ENCODE measurements at places on chromosomes 12 and 14.

- DNase-seq = peak; percentile 36
Observed at GRCh38 chr12:54596526-54596946, 8.1 kb upstream of the PPP1R1A start.

DNA sequence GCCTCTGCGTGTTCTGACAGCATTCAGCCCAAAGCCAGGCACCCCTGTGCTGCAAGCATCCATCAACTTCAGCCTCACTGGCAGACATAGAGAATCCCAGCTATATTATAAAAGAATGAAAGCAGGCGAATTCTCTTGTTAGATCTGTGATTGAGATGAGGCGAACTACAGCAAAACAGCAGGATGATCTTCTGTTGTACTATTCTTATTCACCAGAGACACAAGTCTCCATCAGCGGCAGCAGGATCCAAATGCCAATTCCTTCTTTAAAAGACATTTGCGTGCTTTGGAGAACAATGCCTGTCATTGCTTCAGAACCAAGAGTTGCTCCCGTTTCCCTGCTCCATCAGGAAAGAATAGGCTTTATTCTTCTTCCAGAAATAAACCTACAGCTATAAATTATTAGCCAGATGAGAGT, 188.9 kb downstream of the SLC41A2 start:
- DNase-seq = no peak

DNA sequence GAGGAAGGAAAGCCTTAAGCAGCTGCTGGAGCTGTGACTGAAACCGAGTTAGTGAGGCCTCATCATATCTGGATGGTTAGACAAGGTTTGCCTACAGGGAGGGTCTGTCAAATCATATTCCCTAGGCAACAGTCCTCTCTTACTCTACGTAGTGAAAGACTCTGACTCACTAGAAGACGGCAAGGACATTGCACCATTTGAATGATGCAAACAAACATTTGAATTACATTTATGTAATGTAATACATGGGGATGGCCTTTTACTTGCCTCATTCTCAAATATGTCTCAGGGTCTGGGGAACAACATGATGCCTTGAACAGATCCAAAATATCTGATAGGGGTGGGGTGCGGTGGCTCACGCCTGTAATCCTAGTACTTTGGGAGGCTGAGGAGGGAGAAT, 29.8 kb upstream of the STRAP start:
- no peak for DNase-seq

- DNase-seq = no peak
Observed at GRCh38 chr12:68065687-68066086, 76.4 kb downstream of the IFNG-AS1 start.

DNA sequence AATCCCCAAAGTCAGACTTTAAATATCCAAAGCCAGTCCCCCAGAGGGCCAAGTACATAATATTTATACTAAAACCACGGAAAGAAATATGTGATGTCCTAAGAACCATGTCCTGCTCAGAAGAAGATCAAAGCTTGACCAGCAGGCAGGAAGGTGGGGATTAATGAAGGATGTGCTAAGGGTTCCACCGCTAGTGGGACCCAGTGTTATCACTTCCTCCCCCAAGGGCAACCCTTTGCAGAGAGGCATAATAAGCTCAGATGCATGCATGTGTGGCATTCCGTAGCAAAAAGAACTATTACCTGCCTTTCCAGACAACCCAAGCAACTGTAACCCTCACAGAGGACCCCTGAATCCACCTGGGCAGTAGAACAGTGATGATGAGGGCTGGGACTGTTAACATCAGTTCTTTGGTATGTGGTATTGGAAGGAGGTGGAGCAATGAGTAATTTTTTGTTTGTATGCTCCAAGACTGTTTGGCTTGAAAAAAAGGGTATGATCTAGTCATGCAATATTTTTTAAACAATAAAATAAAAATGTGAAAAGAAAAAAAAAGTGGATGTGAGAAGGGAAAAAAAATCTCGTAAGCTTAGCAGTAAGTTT, 71.7 kb upstream of the ETV6 start:
- DNase-seq = no peak

DNA sequence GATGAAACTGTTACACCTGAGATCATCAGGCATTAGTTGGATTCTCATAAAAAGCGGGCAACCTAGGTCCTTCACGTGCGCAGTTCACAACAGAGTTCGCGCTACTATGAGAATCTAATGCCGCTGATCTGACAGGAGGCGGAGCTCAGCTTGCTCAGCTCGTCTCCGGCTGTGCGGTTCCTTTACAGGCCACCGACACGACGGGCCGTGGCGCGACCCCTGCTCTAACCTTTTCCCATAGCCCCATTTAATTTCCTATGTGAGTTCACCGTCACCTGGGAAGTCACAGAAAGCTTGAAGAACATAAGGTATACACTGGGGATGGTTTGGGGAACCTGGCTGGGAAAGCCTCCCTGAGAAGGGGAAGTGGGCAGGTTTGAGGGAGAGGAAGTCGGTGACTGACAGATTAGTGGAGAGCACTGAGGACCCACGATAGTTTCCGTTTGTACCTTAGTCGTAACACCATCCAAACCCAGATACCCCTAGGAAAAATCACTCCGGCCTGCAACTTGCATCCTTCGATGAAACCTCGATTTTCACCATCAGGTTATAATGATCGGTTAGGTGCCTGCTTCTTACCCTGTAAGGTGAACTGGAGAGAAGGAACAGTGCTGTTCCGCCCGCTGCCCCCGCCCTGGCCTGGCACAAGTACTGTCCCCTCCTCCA, 2.8 kb upstream of the AAAS start:
- peak; percentile 30 for DNase-seq

- no peak for DNase-seq
Observed at GRCh38 chr12:8661016-8661415, 1.6 kb downstream of the MFAP5 start.

DNA sequence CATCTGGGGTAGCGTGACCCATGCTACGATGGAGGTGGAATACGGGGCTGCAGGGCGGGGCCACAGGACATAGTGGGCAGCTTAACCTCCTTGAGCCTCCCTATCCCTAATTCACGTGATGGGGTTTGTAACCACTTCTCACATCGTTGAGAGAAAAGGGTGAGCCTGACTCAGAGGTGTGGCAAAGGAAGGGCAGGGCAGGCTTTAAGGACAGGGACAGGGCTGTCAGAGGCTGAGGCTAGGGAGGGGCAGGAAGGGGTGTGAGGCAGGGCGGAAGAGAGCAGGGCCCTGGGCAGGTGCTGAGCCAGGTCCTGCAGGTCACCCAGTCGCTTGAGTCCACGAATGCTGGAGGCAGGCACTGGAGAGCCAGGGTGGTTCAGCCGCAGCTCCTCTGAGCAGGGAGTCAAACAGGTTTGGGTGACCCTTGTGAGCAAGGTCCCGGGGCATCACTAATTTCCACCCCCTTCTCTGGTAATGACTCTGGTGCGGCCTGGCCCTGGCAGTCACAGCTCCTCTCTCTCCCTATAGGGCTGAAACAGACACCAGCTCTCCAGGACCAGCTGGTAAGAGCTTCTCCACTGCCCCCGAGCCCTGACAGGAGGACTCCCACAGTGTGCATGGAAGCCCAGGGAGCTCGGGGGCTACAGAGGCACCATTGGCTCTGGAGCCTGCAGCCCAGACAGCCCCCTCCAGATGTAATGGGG, 7.5 kb upstream of the AQP2 start:
- DNase-seq = no peak

- DNase-seq = no peak
Observed at GRCh38 chr12:111055181-111055880, 135.0 kb upstream of the MYL2 start.

- DNase-seq = no peak
Observed at GRCh38 chr14:19902409-19902808, 18.0 kb upstream of the OR4K5 start.

DNA sequence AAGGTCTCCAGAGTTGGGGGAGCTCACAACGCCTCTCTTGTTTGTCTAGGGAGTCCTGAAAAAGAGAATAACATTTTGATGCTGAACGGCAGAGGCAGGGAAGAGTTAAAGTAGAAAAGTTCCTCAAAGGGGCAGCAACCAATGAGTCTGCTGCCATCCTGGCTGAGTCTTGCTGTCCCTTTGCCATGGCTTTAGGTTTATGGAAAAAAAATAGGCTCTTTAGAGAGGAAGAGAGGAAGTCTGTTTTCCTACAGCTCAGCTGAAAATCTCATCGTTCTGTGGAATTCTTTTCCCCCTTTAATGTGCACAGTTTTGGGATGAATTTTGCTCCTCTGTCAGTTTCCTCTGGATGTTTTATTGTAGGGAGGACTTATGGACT, 314.8 kb upstream of the TBX3 start:
- no peak for DNase-seq

DNA sequence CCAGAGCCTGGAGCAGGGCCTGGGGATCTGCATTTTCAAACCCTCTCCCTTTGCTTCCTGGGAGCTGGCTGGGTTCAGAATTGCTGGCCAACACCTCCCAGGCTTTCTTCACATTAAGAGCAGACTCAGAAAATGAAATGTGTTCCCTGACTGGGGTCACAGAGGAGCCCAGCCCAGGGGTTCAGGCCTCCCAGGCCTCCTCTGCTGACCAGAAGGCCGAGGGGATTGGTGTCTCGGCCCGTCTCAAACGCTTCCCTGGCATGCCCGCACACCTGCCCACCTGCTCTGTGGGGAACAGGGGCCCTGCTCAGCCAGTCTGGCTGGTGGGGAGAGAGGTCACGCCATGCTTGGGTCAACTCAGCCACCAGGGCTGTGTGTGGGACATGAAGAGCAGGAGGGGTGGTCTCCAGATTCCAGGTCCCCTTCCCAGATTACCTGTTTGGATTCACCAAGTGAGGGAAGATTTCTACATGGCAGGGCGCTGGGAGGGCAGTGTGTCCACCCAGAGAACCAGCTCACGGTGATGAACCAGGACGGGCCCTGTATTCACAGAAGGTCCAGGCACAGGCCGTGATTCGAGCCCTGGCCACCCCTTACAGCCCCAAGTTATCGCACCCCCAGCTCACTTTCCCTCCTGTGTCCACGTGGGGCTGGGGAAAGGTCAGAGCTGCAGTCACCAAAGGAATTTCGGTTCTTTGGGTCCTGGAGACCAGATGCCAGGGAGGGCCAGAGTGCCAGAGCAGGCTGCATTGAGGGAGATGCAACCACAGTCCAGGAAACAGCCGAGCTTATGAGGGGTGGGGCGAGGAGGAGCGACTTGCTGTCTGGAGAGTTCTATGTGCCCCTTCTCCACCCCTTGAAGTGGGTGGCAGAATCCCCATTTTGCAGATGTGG, 55.2 kb upstream of the RIN3 start:
- DNase-seq = no peak

DNA sequence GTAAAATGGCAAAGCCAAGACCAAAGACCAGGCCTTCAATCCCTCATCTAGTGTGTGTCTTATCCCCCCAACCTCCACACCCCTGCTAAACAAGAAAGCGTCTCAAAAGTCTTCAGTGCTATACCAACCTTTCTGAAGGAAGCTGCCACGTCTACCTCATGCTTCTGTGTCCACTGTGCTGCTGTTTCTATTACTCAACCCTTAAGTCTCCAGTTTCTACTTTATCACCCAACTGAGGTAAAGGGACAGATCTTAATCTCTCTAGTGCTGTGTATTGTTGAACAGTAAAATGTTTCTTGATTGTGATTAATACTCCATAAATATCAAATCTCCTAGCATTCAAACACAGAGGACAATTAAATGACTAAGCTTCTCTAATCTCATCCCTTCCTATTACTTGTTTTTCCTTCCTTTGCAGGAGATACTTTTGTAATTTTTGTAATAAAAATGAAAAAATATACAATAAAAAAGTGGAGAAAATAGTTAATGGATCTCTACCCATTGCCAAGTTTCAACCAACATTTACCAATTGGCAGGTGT, 23.3 kb downstream of the BTBD7 start:
- no peak for DNase-seq

DNA sequence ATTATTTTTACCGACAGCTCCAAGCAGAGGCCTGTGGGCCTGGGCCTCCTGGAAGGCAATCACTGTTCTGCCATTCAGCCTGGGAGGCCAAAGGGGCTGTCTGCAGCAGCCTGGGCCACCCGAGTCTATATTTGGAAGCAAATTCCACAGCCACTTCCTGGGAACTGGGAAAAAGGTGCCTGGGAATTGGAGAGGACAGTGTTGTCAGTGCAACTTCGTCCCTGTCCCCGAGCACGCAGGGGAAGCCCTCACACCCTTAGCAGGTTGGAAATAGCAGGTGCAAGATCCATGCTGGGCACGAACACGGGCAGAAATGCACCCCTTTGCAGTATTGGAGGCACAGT, 9.6 kb upstream of the TBX5 start:
- no peak for DNase-seq

- DNase-seq = no peak
Observed at GRCh38 chr12:110015132-110015531, 15.9 kb downstream of the ANKRD13A start.

Measured in stimulated activated CD4-positive, alpha-beta T cell treated with anti-CD3 and anti-CD28 coated beads, Interleukin-15, amount 100 ng/mL, for 1 hour (primary cell).